DMS79 treated with DMSO at 0.1 percent for 48 hours (cell line): ENCODE measurements at places on chromosomes 5 and 9.

- no peak for DNase-seq
Measured at GRCh38 chr9:72586388-72587130, 65.2 kb downstream of the TMC1 start.

GRCh38 chr5:94945656-94946055 is 327.2 kb downstream of the SLF1 start:
- no peak for DNase-seq

GRCh38 chr9:75504721-75505120 is 385.8 kb upstream of the PCSK5 start:
- DNase-seq = no peak

GRCh38 chr5:74500110-74500917 is 140.2 kb downstream of the ENC1 start:
- no peak for DNase-seq

DNA sequence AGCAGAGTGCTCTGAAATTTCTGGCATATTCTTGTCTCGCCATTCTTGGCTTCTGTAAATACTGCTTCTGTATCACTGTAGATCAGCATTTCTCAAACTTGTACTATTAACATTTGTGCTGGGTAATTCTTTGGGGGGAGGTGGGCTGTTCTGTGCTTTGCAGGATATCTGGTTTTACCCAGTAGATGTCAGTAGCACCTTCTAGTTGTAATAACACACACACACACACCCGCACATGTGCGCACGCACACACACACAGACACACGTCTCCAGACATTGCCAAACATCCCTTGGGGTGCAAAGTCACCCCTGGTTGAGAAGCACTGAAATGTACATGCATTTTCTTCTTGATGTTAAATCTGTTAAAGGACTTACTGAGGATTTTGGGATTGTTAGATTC is 304.1 kb downstream of the MAT2B start:
- DNase-seq = no peak

GRCh38 chr5:179316111-179316551 is 29.1 kb downstream of the ADAMTS2 start:
- DNase-seq = no peak

GRCh38 chr5:113293068-113293974 is 141.5 kb downstream of the TSSK1B start:
- no peak for DNase-seq
